ENCODE measurements at places on chromosomes 3 and 15.

DNA sequence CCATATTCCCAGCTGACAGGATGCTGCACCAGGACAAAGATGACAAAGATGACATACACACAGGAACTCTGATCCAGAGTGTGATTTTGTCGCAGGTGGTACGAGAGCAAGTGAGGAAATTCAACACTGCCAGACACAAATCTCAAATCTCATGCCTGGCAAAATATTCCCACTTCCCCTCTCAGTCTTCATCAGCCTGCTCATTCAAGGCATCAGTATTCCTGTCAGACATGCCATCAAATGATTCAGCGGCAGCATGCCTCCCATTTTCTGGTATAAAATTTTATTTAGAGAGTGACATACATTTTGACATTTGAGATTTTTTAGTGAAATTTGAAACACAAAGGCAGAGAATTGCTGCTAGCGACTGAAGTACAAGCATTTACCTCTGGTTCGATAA, 228.1 kb upstream of the LMCD1 start:
- no peak for DNase-seq

GRCh38 chr15:60646595-60646994, 167.7 kb upstream of the ICE2 start:
- no peak for DNase-seq

- no peak for DNase-seq
Measured at GRCh38 chr3:55604846-55605245, 117.7 kb upstream of the WNT5A start.

DNA sequence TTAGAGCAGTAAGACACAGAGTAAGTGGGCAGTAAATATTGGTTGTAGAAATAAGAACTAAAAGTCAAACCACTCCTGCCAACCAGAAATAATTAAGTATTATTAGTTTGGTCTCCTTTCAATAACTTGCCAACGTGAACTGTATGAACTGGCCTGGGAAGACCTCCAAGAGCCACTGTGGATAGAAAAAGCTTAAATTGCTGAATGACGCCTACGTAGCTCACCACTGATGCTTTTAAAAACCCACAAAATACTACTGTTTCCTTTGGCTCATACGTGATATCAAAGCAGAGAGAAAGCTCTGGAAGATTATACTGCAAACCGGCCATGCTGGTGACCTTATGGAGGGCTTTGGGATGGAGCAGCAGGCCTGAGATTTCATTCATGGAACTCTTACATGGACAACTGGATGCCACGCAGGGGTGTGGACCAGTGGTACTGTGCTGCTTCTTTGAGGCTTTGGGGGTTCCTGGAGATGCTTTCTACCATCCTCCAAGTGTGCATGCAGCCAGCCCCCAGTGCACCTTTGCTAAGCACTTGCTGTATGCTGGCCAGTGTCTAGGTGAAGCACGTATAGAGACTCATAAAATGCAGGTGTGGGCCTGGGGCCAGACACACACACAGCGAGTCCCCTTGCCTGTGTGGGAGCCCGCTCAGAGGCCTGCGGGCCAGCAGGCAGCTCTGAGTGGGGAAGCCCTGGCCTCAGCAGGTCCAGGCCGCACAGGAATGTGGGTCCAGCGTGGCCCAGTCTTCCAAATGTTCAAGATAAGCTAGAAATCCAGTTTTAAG, 66.8 kb downstream of the ABTB1 start:
- DNase-seq: no peak

GRCh38 chr15:90414408-90415028, 26.5 kb downstream of the IQGAP1 start:
- no peak for DNase-seq

DNA sequence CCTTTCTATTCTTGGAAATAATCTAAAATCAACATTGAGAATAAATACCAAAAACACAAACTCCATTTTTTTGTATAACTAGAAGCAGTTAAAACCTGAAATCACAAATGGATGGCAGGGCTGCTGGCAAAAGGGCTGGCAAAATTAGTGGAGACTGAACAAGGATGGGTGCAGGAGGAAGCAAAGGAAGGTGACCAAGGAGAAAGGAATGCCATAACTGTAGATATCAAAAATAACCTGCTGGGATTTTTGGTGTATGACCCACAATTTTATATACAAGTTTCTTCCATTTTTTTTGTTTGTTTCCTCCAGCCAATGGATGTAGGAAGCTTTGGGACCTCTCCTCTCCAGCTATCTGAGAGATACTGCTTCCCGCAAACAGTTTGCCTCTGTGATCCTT, 12.7 kb downstream of the CFAP44 start:
- DNase-seq: no peak

DNA sequence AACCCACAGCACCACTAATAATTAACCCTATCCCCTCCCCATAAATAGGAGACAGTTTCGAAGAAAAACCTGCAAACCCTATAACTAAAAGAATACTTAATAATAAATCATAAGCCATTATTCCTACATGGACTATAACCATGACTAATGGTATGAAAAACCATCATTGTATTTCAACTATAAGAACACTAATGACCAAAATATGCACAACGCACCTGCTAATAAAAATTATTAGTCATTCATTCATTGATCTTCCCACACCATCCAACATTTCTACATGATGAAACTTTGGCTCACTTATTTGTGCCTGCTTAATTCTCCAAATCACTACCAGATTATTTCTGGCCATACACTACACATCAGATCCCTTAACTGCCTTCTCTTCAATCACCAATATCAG, 16.6 kb downstream of the AQP9 start:
- no peak for DNase-seq

GRCh38 chr15:84955089-84955848, 26.4 kb upstream of the PDE8A start:
- peak; percentile 19 for DNase-seq

DNA sequence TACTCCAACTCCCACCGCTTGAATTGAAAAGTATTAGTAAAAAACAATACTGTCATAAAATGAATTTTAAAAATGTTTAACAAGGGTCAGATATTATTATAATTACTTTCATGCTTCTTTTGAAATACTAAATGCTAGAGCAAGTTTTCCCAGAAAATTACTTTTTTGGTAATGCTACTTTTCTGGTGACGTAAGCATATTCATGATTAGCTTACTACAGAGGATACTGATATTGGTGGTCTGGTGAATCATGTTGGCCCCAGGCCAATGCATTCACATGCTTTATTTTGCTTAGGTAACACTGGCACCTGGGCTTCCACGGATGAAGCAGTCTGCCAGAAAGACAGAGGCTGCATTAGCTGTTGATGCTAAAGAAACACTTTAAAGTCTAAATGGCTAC, 12.4 kb downstream of the SPATA16 start:
- DNase-seq: no peak

DNA sequence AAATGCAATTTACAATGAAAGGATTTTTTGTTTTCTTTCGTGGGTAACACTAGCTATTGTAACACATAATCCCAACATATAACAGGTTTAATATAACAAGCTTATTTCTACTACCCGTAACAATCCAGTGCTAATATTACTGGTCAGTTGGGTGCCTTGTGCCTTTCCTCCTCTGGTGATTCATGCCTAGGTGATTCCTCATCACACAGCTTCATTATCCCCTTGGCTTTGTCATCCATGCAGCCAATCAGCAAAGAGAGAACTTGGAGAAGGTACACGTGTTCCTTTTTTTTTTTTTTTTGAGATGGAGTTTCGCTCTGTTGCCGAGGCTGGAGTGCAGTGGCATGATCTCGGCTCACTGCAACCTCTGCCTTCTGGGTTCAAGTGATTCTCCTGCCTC, 30.7 kb downstream of the CHST14 start:
- no peak for DNase-seq

DNA sequence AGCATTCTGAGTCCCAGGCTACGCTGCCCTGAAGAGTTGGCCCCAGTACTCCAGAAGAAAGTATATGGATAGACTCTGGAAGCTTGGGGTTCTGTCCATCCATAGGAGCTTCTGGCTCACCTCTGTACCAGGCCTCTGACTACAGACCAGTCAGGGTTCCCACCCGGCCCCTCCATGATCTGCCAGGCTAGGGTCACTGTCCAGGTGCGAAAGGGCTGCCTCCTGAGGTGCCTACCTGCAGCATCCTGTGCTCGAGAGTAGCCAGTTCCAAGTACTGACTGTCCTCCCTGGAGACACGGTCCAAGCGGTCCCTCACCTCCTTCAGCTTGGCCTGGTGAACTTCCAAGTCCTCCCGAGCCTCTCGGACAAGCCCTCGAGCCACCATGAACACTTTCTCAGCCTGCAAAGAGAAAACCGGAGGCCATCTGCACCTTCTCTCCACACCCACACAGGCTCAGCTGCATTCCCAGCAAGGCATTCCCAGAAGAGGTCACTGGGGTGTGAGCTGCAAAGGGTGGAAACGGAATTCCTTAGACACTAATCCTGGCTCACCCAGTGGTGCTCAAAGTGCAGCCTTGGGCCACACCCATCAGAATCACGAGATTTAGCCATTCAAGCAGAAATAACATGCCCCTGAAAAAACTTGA, 3.7 kb upstream of the PLXNB1 start:
- no peak for DNase-seq

- no peak for DNase-seq
Measured at GRCh38 chr3:16055606-16056211, 118.8 kb upstream of the GALNT15 start.

- no peak for DNase-seq
Measured at GRCh38 chr3:23654571-23654970, 151.2 kb upstream of the UBE2E1 start.

DNA sequence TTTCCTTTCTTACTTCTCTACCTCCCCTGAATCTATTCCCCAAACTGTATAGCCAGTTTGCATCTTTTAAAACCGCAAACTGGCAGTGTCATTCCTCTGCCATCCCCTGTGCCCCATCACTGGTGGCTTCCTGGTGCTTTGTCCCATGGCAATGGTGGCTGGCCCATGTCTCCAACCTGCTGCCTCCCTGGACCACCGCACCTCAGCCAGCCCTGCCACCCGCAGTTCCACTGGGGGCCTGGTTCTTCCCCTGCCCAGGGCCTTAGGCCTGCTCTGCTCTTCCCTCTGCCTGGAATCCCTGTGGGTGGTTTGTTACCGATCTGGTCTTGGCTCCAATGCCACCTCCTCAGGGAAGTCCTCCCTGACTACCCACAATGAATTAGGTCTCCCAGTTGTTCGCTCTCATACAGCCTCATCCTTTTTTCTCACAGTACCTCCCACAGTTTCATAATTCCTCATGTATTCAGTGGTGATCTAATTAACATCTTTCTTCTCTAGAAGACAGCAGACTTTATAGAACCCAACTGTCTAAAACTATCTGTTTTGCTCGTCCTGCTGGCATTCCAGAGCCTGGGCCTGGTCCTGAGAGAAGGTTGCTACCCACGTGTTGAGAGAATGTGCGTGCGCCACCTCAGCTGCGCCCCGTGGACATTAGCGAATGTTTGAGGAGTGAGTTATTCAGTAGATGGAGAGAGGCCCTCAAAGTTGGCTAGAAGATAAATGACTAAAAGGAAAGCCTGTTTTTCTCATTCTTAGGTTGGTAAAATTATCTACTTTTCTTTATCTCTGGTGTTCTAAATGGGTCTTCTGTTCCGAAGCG, 130.1 kb downstream of the DNAJB8 start:
- no peak for DNase-seq

- no peak for DNase-seq
Measured at GRCh38 chr3:46889381-46890110, 12.0 kb downstream of the PTH1R start.

DNA sequence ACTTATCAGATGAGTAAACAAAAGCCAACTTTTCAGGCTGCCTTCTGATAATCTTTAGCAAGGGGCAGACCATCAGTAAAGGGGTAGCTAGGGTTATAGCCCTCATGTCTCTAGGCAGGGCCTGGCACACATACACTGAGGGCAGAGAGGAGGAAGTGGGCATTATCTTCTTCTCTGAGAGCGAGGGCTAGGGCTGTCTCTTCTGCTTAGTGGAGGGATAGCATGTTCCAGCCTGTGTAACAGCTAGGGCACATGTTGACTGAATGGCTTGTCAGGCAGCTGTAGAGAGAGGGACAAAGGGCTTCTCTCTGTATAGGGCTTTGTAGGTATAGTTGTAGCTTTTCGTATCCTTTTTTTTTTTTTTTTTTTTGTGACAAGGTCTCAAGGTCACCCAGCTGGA, 17.8 kb downstream of the CRTC3 start:
- DNase-seq: no peak

DNA sequence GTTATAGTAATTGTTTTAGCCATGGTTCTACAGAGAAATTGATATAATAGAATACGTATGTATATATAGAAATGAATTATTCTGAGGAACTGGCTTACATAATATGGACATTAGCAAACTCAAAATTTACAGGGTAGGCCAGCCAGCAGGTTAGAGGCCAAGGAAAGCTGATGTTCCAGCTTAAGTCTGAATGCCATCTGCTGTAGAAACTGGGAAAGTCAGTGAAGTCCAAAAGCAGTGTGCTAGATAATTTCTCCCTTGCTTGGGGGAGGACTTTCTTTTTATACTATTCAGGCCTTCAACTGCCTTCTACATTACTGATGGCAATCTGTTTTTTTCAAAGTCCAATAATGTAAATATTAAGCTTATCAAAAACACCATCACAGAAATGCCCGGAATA, 1174.7 kb downstream of the ZPLD1 start:
- DNase-seq: no peak

- DNase-seq: no peak
Measured at GRCh38 chr15:95866711-95867440, 463.6 kb upstream of the NR2F2 start.

GRCh38 chr3:24315971-24316370, 178.7 kb downstream of the THRB start:
- no peak for DNase-seq

- DNase-seq: no peak
Measured at GRCh38 chr3:14512281-14512941, 27.7 kb downstream of the GRIP2 start.

DNA sequence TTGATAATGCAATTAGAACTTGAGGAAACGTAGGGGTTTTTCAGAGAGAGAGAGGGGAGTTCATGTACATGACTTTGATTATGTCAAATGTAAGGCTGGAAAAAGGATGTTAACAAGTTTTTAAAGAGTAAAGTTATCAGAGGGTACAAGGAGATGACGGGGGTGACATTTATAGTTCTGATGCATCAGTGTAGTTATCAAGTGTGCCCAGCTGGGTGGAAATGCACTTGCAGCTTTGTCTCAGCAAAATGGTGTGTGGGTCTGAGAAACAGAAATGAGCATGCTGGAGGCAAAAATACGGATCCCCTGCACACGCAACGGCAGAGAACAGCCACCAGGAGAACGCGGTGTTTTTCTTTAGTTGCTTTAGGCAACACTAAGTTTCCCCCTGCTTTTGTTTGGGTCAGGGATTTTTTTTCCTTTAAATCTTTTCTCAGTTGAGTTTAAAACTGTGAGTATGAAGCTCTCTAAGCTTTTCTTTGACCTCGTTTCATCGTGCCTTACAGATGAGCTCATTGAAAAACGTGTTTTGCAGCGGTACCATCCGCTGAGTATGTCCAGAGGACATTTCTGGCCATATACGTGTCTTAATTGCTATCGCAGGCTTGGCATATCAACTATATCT, 205.4 kb downstream of the PDZRN3 start:
- DNase-seq: no peak

GRCh38 chr3:71064956-71065763, 518.4 kb downstream of the FOXP1 start:
- DNase-seq: peak; percentile 46

DNA sequence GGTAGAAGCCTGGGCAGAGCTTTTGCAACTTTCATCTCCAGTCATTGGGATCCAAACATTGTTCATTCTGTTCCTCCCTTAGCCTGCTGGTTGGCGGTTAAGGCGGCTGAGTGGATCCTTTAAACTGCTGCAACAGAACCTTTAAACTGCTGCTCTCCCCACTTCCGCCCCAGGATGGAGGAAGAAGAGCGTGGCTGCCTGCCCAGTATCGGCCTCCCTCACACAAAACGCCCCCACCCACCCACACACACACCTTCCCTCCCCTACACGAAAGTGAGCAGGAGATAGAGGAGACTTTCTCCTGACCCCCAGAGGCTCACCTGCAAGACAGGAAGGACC, 460 bp upstream of the ZMAT3 start:
- peak; percentile 20 for DNase-seq

All from stimulated activated CD8-positive, alpha-beta memory T cell treated with anti-CD3 and anti-CD28 coated beads, Interleukin-15, amount 100 ng/mL, for 4 hours (primary cell).